Articular chondrocyte of knee joint (primary cell): ENCODE measurements at places on chromosomes 2 and 18. TPM values are rescaled to one million over a fixed set of nuclear protein-coding genes. Genes with fewer than 3 reads are reported as not detected.

CD8B2 gene
- 0.13 and 0.43 TPM in 2 replicates for total RNA-seq

ATP6V1B1 gene
- 0.39 TPM in 1 of 2 replicates, not detected in the other for total RNA-seq

ALPG gene
- total RNA-seq, result not detected in 2 replicates

PUM2 gene
- 45.1 and 54.3 TPM in 2 replicates for total RNA-seq

NRP2 gene
- 109 and 129 TPM in 2 replicates for total RNA-seq
